ENCODE measurements at places on chromosomes 12 and 14. TPM values are rescaled to one million over a fixed set of nuclear protein-coding genes. Genes with fewer than 3 reads are reported as not detected.

GRCh38 chr12:76680940-76681339 lies 83.0 kb upstream of the ZDHHC17 start:
- peak overlapping the region; percentile 66 for H3K27ac ChIP-seq
- DNase-seq, result peak; percentile 80
- H3K4me3 ChIP-seq, result no peak overlapping the region
- peaks cover 16% of the 10 kb centered on the region for H3K4me1 ChIP-seq

DNA sequence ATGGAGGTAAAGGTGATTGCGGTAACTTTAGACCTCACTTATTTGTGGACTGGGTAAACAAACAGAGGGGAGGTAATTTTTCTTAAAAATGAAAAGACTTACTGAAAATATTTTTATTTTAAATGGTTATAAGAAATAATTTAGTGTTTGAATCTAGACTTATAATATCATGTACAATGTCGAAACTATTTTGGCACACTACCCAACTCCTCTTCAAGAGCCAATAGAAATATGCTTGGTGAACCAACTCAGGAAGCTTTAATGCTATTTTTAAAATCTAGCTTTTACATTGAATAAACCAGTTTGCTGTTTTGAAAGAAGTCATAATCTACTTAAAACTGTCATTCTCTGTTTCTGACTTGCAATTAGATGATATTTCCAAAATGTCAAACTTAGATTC lies 175.8 kb upstream of the NPAS3 start:
- H3K36me3 ChIP-seq, result no peaks in the 10 kb centered on the region
- peak; percentile 3 for DNase-seq
- H3K4me1 ChIP-seq, result peaks cover 21% of the 10 kb centered on the region
- no peak overlapping the region for H3K4me3 ChIP-seq
- H3K27ac ChIP-seq, result no peak overlapping the region
- no peaks in the 10 kb centered on the region for H3K27me3 ChIP-seq

DNA sequence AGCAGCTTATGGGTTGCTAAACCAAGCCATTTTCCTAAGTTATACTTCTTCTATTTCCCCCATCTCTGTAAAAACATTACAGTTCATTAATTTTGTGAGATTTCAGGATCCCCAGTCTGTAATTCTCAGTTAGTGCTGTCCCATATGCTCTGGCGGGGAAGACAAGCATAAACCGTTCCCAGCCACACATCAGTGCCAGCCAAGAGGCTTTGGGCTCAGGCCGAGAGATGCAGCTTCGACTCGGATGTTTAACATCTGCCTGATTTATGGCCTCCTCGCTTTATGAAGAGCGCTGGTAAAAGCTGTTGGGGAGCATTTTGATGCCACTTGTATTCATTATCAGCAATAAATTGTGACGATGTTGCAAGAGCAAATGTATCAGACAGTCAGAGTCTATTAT lies 349.1 kb upstream of the CCDC196 start:
- H3K36me3 ChIP-seq, result no peaks in the 10 kb centered on the region
- no peaks in the 10 kb centered on the region for H3K27me3 ChIP-seq
- DNase-seq, result no peak
- no peak overlapping the region for H3K4me3 ChIP-seq
- H3K4me1 ChIP-seq, result no peaks in the 10 kb centered on the region

The INHBE gene
- 24.6 TPM for total RNA-seq

The ZBTB42 gene
- 6.9 TPM for total RNA-seq

Measured in astrocyte (in vitro differentiated cells and primary cell).